IMR-90 (cell line): ENCODE measurements at places on chromosomes 4 and X. TPM values are rescaled to one million over a fixed set of nuclear protein-coding genes. Genes with fewer than 3 reads are reported as not detected.
A peak's percentile ranks its signal among the peaks of the same experiment; 100 is the strongest.

- DNase-seq = no peak
- no peak overlapping the region for H3K27ac ChIP-seq
- no peak overlapping the region for H3K4me3 ChIP-seq
- no peaks in the 10 kb centered on the region for H3K4me1 ChIP-seq
- H3K27me3 ChIP-seq = peaks cover 28% of the 10 kb centered on the region
These were observed 77.2 kb upstream of the HSD17B10 start for GRCh38 chrX:53511322-53511721.

- no peak for DNase-seq
- H3K4me3 ChIP-seq = no peak overlapping the region
- H3K27me3 ChIP-seq = no peaks in the 10 kb centered on the region
- no peak overlapping the region for H3K27ac ChIP-seq
- H3K4me1 ChIP-seq = peaks cover 3% of the 10 kb centered on the region; the same call in 1 of the 2 replicates
These were observed 62.4 kb downstream of the ATXN3L start for GRCh38 chrX:13257223-13258051.

DNA sequence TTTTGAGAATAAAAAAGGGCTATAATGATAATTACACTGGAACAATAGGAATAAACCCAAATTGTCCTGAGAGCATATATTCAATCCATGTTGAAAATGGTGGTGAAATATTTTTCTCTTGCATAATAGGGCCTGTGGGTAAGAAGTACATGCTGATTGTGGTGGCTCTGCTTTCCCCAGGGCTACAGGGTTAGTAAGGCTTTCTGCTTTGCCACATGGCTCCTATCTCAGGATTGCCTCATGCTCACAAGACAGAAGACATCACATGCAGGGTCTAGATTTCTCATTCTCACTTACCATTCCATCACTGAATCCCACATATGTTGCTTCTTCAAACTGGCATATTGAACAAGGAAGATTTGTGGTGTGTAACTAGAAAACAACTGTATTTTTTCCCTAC, 12.4 kb upstream of the VEGFC start:
- no peaks in the 10 kb centered on the region for H3K36me3 ChIP-seq
- H3K4me1 ChIP-seq = no peaks in the 10 kb centered on the region
- no peaks in the 10 kb centered on the region for H3K27me3 ChIP-seq
- peak; percentile 66 for DNase-seq

GRCh38 chr4:137393044-137393443, 139.2 kb downstream of the PCDH18 start:
- no peaks in the 10 kb centered on the region for H3K27me3 ChIP-seq
- no peaks in the 10 kb centered on the region for H3K4me1 ChIP-seq
- H3K27ac ChIP-seq = no peak overlapping the region
- H3K36me3 ChIP-seq = no peaks in the 10 kb centered on the region

DNA sequence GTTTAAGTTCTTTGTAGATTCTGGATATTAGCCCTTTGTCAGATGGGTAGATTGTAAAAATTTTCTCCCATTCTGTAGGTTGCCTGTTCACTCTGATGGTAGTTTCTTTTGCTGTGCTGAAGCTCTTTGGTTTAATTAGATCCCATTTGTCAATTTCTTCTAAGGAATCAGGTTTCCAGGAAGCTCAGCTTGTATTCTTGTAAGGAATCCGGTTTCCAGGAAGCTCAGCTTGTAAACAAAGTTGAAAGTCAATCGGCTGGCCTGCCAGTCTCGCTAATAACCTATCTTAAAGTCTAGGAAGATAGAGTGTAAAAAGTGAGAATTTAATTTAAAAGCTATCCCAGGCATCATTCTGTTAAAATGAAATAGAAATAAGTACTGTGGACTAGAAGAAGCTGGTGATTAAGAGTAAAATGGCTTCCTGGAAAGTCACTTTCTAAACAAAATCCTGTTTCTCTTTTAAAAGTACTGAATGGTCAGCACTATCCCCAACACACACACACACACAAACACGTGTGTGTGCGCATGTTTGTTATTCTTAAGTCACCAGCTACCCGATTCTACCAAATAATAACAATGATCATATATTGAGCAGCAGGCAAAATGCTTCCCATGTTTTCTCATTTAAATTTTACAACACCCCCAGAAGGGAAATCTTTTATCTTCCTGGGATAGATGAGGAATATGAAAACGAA, 171.7 kb downstream of the PAPSS1 start:
- no peaks in the 10 kb centered on the region; the same call in 1 of the 2 replicates for H3K27me3 ChIP-seq
- H3K4me3 ChIP-seq = no peak overlapping the region
- DNase-seq = peak; percentile 10
- H3K36me3 ChIP-seq = no peaks in the 10 kb centered on the region
- no peak overlapping the region for H3K27ac ChIP-seq
- no peaks in the 10 kb centered on the region for H3K4me1 ChIP-seq

DNA sequence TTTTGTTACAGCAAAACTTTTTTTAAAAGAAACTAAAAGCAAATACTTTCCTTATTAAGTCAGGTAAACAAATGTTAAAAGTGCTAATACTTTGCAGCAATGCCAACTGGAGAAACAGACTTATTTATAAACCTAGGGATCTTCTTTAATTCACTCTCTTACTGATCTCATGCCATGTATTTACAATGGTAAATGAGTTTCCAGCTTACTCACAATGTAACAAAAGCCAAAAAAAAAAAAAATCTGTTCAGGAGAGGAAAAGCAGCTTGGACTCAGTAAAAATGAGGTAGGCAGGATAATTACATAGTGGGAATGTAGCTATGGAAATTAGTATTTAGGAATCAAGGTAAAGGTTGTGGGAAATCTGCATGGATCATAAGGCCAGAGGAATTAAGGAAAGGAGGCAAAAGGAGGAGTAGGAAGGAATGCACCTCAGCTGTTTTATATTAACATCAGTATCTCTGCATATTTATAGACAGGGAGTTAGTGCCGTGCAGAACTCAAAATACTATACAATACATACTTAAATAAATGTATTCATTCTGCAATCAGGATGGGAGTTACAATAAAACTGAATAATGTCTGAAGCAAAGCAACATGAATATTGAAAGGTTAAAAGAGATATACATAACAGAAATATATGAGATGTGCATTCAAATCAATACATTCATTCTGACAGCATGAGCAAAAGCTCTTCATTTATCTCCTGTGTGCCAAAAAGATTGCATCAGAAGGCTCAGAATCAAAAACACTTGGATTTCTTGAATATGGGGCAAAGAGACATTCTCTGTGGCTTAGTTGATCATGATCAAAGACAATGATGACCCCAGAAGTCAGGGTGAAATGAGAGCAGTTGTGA, 57.9 kb upstream of the ETNPPL start:
- no peak for DNase-seq
- no peaks in the 10 kb centered on the region for H3K4me1 ChIP-seq
- H3K36me3 ChIP-seq = no peaks in the 10 kb centered on the region
- H3K27me3 ChIP-seq = peaks cover 3% of the 10 kb centered on the region
- no peak overlapping the region for H3K27ac ChIP-seq

GRCh38 chrX:24412637-24413363, 52.3 kb upstream of the PDK3 start:
- no peak overlapping the region for H3K27ac ChIP-seq
- no peak overlapping the region for H3K4me3 ChIP-seq
- H3K36me3 ChIP-seq = no peaks in the 10 kb centered on the region
- peaks cover 5% of the 10 kb centered on the region for H3K27me3 ChIP-seq
- no peak for DNase-seq
- H3K4me1 ChIP-seq = no peaks in the 10 kb centered on the region

GRCh38 chr4:169080981-169081380, 70.9 kb upstream of the CBR4 start:
- 0 out of 2 replicates have a peak, but pooled peaks cover 1% of the 10 kb centered on the region for H3K36me3 ChIP-seq
- peaks cover 5% of the 10 kb centered on the region for H3K4me1 ChIP-seq
- no peak overlapping the region for H3K4me3 ChIP-seq
- peak; percentile 57 for DNase-seq
- no peak overlapping the region for H3K27ac ChIP-seq
- H3K27me3 ChIP-seq = no peaks in the 10 kb centered on the region

DNA sequence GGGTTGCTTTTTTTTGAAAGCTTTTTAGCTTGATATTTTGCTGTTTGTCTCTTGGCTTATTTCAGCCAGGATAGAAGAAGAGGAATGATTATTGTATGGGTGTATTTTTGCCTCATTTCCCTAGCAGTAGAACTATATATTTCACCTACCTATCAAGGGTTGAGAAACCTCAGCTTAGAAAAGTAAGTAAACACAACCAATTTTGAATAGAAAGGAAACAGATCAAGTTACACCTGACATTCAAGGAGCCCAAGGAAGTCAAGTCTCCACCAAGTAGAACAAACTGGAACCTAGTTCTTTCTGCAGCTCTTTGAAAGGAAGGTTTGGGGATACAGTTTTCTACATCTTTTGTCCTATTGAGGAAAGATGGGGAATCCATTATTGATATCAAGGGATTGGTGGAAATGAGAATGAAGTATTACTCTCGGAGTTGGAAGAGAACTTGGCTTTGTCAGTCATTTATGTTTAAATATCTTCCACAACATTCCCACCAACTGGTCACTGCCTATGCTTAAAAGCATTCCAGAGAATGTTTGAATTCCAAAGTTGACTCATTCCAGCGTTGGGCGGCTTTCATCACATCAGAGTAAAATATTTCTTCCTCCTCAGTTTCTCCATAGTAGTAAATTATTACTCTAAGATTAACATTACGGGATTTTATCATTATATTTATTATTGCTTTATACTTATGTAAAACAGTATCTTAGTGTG, 207.8 kb upstream of the CNKSR2 start:
- H3K27ac ChIP-seq = no peak overlapping the region
- H3K27me3 ChIP-seq = no peaks in the 10 kb centered on the region
- H3K4me3 ChIP-seq = no peak overlapping the region
- no peaks in the 10 kb centered on the region for H3K36me3 ChIP-seq
- DNase-seq = peak; percentile 25

DNA sequence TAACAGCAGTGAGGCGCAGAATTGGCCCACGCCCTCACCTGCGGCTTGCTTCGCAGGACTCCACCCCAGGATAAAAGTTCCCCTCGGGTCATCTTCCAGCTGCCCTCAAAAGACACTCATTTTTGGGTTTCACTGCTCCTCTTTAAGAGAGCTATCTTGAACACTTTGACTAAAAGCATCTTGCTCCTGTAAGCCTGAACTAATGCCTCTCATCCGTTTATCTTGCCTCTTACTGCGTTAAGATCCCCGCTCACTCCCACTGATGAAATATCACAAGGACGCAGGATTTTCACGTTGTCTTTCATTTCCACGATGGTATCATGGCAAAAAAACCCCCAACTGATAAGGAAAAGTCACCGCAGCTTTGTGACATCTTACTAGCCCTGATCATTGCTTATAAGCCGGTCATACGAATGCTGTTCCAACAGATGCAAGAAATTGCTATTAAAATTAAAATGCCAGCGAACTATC, 591 bp upstream of the ACSL4 start:
- no peak for DNase-seq
- H3K27me3 ChIP-seq = no peaks in the 10 kb centered on the region
- no peaks in the 10 kb centered on the region for H3K4me1 ChIP-seq
- H3K27ac ChIP-seq = peak overlapping the region; percentile 76
- H3K4me3 ChIP-seq = peak overlapping the region; percentile 57

DNA sequence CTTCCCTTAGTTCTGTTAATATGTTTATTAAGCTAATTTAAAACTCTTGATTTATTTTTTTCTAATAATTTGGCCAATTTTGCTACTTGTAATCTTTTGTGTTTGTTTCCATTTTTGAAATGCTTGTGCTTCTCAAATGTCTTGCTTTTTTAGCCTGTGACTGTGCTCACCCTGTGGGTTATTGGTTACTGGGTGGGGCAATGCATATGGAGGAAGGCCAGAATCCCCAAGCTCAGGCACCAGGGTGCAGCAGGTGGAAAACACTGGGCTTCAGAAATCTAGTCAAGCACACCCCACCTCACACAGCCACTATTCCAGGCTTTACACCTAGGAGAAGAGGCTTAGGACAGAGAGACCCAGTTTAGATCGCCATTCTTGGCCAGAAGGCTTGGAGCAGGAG, 33.1 kb downstream of the ETNPPL start:
- no peaks in the 10 kb centered on the region for H3K4me1 ChIP-seq
- no peaks in the 10 kb centered on the region for H3K27me3 ChIP-seq
- H3K4me3 ChIP-seq = no peak overlapping the region
- no peaks in the 10 kb centered on the region for H3K36me3 ChIP-seq

GRCh38 chr4:66564901-66565651, 894.8 kb upstream of the EPHA5 start:
- DNase-seq = peak; percentile 73
- H3K27ac ChIP-seq = peak overlapping the region; percentile 47
- no peak overlapping the region for H3K4me3 ChIP-seq
- H3K4me1 ChIP-seq = no peaks in the 10 kb centered on the region; the same call in 1 of the 2 replicates

DNA sequence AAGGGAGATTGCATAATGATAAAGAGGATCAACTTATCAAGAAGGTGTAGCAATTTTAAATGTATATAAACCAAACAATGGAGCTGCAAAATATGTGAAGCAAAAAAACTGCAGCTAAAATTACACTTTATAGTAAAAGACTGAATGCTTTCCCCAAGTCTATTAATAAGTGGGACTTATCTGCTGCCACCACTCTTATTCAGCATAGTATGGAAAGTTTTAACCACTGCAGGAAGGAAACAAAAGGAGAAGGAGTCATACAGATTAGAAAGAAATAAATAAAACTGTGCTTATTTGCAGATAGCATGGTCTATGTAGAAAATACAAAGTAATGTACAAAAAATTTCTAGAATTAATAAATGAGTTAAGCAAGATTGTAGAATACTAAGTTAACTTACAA, 94.1 kb upstream of the GK2 start:
- no peak overlapping the region for H3K4me3 ChIP-seq
- H3K27me3 ChIP-seq = no peaks in the 10 kb centered on the region
- H3K36me3 ChIP-seq = no peaks in the 10 kb centered on the region
- no peaks in the 10 kb centered on the region for H3K4me1 ChIP-seq
- H3K27ac ChIP-seq = no peak overlapping the region
- DNase-seq = no peak

GRCh38 chrX:72159769-72160168, 21.8 kb upstream of the PIN4 start:
- no peak for DNase-seq
- H3K36me3 ChIP-seq = no peaks in the 10 kb centered on the region
- H3K4me1 ChIP-seq = no peaks in the 10 kb centered on the region
- H3K27ac ChIP-seq = no peak overlapping the region

DNA sequence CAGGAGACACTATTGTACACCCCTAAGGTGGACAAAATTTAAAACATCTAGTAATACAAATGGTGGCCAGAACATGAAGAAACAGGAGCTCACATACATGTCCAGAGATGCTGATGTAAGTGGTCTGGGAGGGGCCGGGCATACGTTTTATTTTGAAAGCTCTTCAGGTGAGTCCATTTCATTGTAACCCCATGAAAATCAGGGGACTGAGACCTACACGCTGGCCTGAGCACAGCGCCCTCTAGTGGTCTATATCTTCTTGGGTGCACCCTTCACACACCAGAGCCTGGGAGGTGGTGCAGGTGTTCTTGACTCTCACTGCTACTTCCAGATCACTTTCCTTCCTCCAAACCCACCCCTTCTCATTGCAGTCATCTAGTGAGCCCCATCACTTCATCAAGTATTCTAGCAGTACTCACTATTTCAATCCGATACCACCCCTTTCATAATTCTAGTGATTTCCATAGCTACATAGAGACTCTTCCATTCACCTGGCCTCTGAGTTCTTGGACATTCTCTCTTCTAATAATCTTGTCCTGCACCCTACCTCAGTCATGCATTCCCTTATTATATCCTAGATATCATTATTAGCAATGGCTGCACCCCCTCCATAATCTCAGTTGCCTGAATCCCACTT, 4.3 kb upstream of the TLR6 start:
- no peaks in the 10 kb centered on the region for H3K36me3 ChIP-seq
- peaks cover 8% of the 10 kb centered on the region for H3K4me1 ChIP-seq
- H3K27me3 ChIP-seq = no peaks in the 10 kb centered on the region

GRCh38 chr4:112296949-112297880, at the start of gene ALPK1:
TSS of gene ALPK1 (plus strand) at chr4:112297369.
- no peaks in the 10 kb centered on the region for H3K36me3 ChIP-seq
- H3K27ac ChIP-seq = peak within 1 kb of the TSS; percentile 96; the same call in 1 of the 2 replicates
- no peaks in the 10 kb centered on the region for H3K4me1 ChIP-seq

Gene MAGEA11
- total RNA-seq = not detected in 2 replicates

Gene XK
- total RNA-seq = under 0.01 TPM in 2 replicates

Gene TCEAL7
- 6.5 and 16.1 TPM in 2 replicates for total RNA-seq

Gene MND1
- 0.36 and 3.3 TPM in 2 replicates for total RNA-seq
